ENCODE measurements at places on chromosomes 5 and 9. TPM values are rescaled to one million over a fixed set of nuclear protein-coding genes. Genes with fewer than 3 reads are reported as not detected.

- no peak for DNase-seq
Measured at GRCh38 chr5:128825826-128826225, 139.5 kb upstream of the SLC27A6 start.

GRCh38 chr5:88748666-88749065 is 134.3 kb downstream of the MEF2C start:
- no peak for DNase-seq

DNA sequence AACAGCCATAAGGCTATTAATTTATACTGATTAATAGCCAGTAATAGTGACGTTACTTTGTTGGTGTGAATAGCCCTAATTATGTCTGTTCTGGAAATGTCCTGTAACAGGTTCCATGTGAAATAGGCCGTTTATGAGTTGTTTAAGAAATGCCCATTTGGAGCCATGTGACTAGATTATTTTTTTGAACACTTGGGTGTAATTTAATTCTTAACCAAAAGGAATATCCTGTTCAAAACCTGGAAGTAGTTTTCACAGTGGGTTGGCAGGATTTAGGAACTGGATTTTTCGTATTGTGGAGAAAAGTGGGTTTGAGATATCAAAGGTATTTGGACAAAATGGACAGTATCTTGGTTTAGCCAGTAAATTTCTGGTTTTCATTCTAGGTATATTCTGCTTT is 1.3 kb downstream of the TENT2 start:
- DNase-seq: no peak

DNA sequence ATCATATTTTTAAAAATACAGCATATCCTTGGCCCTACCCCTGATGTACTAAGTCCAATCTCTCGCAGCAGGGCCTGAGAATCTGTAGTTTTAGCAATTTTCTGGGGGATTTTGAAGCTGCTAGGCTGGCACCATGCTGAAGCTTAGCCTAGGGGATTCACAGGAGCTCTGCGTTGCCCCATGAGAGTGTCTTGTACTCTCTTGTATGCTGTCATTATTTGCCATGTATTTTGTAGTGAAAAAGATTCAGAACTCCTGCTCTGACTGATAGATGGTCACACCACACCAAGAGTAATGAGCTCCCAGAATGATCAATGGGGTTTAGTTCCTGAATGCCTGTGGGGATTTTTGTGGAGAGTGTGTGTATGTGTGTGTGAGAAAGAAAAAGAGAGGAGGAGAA is 20.7 kb upstream of the TRMT10B start:
- DNase-seq: no peak

DNA sequence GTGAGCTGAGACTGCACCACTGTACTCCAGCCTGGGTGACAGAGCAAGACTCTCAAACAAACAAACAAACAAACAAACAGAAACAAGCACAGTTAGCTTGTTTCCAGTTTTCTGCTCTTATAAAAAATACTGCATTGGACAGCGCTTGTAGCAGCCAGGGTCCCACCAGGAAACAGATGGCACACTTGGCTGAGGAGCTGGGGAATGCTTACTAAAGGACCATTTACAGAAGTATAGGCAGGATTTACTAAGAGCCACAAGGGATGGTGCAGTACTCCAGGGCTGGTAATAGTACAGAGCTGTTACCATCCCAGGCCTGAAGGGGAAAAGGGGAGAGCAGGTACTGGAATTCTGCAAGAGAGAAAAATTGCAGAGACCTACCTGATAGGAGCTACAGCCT is 5.2 kb upstream of the ANKS6 start:
- DNase-seq: no peak

DNA sequence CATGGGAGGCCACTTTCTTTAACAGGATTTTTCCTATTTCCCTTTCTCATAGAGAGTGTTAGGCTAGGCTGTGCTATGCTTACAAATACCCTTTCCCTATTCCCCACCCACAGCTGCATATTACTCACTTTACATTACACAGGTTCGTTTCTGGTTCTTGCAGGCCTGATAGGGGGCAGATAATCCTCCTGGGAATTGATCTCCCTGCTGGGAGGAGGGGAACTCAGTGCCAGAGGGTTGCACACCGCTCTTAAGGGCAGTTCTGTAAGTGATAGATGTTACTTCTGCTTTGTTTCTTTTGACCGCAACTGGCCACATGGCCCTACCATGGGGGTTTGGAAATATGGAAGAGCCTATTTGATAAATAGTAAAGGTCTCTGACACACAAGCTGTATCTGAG is 54.0 kb upstream of the NTRK2 start:
- no peak for DNase-seq

DNA sequence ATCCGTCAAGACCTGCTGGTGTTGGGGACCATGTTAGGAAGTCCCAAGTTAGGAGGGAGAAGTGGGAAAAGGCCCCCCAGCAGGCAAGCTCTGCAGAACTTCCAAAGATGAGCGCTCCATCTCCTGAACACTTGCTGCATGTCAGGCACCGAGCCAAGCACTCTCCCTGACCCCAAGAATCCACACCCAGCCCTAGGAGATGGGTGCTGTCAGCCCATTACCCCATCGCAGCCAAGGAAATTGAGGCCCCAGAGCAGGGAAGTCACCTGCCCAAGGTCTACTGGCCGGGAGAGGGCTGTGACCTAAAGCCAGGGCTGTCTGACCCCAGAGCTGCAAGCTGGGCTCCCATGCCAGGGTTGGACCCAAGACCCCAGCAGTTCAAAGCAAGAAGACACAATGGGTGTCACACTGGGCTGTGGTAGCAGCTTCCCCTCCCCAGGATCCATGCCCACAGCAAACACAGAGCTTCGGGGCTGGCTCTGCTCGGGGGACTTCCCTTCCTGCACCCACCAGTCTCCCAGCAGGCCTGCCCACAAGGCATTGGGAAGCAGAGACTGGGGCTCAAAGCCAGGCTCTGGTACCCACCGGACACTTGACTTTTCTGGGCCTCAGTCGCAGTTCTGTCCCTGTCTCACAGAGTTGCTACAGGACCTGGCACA is 13.5 kb downstream of the EEIG1 start:
- peak; percentile 14 for DNase-seq

- no peak for DNase-seq
Measured at GRCh38 chr9:1977026-1977425, 38.1 kb upstream of the SMARCA2 start.

DNA sequence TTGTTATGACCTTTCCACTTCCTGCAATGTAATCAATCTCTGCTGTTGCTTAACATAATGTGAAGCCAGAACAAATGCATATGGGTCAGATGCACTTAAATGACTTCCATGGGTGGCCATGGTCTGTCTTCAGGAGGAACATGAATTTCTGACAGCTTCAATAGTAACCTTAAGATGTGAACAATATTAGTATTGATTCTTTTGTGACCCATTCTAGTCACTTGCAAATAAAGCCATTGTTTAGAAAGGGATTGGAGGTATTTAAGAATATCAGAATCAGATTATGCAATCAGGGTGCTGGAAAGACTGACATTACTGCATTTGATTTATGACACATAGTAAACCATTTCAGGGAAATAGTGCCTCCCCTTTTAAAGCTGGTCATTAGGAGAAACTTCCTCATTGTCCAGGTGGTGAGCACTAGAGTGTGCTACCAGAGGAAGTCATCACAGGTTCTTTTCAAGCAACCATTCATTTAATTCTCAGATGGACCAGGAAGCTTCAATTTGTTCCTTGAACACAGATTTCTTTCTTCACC is 32.1 kb downstream of the GRIN3A start:
- no peak for DNase-seq

- no peak for DNase-seq
Measured at GRCh38 chr5:137374110-137374714, 124.9 kb downstream of the SPOCK1 start.

- no peak for DNase-seq
Measured at GRCh38 chr9:101034222-101034621, 5.7 kb downstream of the PLPPR1 start.

DNA sequence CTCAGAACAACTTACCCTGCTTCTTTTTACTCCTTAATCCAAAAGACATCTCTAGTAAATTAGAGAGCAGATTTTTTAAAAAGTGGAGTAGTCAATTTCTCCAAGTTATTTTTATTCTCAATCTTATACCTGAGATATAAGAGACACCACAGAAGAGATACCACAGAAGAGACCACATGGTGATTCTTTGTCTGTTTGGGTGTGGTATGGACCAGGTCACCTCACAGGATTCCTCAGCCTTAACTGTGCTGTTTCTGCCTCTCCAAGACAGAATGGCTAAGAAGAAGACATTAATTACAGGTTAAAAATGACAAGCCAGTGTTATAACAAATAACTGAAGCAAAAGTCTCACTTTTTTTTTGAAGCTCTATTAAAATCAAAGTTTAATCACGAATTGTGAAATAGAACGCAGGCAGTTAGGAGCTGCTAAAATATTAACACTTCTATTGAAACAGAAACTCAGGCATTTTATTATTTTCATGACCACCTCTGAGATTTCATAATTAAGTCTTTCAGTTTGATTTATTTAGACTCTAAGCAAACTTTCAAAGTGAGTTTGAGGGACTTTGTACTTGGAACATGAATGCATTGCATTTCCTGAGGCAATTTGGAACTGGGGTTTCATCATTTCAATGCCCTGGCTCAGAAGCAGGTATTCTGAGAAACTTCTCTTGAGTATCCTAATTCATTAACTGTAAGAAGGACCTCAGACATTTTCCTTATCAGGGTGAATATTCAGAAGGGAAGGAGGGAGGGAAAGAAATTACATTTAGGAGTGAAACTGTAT is 280.7 kb downstream of the KCTD16 start:
- DNase-seq: no peak

- DNase-seq: no peak
Measured at GRCh38 chr5:174335682-174336364, 290.3 kb downstream of the NSG2 start.

- DNase-seq: no peak
Measured at GRCh38 chr9:117706421-117707116, 2.4 kb downstream of the TLR4 start.

- no peak for DNase-seq
Measured at GRCh38 chr9:98158071-98158831, 34.2 kb downstream of the CORO2A start.

NCS1 gene
- total RNA-seq: 54.2 TPM

TAF11L12 gene
- not detected for total RNA-seq

IL17B gene
- 2.9 TPM for total RNA-seq

CXCL14 gene
- 1.4 TPM for total RNA-seq

DCTN3 gene
- total RNA-seq: 46.6 TPM

FAM81B gene
- total RNA-seq: not detected

SLC46A2 gene
- total RNA-seq: not detected

LECT2 gene
- not detected for total RNA-seq

LHX2 gene
- total RNA-seq: 0.37 TPM

HAPLN1 gene
- total RNA-seq: not detected

NKD2 gene
- total RNA-seq: 9.6 TPM

LHX6 gene
- total RNA-seq: 1.9 TPM

TMEM174 gene
- total RNA-seq: not detected

Measured in adrenal gland (tissue), 19 donors.